ENCODE measurements at places on chromosomes 5 and 9.

DNA sequence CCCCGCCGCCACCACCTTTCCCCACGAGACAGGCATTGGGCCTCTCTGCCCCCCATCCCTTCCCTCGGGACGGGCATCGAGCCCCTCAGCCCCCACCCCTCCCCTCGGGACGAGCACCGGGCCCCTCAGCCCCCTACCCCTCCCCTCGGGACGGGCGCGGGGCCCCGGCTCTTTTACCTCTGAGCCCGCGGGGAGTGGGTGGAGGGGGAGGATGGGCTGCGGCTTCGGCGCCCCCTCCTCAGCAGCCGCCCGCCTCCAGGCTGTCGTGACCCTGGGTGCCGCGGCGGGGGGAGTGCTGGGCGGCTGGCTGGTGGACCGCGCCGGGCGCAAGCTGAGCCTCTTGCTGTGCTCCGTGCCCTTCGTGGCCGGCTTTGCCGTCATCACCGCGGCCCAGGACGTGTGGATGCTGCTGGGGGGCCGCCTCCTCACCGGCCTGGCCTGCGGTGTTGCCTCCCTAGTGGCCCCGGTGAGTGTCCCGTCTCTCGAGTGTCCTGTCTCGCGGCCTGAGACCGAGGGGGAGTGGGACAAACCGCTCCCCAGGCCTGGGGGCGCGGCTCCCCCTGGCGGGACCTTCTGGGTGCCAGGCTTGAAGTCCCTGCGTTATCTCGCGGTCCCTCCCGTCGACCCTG, 791 bp downstream of the SLC2A8 start:
- DNase-seq = no peak

DNA sequence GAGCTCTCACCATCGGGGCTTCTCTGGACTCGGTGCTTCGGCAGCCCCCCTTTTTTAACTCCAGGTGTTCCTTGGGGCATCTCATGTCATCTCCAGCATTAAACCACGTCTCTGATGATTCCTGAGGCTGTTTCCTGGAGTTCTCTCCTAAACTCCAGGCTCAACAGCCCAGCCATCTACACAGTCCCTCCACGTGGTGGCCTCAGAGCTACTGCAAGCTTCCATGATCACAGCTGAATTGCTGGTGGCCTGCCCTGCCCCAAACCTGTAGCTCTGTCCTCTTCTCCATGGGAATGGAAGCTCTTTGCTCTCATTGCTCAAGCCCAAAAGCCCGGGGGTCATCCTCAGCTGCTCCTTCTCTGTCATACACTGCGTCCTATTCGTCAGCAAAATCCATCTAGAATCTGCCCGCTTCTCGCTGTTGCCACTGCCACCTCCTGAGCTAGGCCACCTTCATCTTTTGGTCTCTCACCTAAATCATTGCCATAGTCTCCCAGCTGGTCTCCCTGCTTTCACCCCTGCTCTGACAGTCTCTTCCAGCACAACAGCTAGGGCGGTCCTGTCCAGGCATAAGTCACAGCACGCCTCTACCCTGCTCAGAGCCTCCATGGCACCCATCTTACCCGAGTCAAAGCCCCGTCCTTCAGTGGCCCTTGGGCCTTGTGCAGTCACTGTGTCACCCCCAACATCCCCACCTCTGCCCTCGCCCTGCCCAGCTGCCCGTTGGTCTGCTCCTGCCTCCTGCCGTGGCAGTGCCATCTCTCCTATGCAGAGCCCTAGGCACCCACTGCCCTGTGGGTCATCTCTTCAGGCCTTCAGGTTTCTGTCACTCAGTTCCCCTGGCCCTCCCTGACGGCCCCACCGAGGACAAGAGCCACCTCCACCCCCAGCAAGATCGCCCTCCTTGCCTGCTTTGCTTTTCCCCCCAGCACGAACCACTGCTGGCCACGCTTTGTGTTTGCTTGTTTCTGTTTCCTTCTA, 6.4 kb downstream of the B4GALT7 start:
- DNase-seq = no peak

- no peak for DNase-seq
These were observed 60.4 kb downstream of the TNC start for GRCh38 chr9:115057559-115057958.

DNA sequence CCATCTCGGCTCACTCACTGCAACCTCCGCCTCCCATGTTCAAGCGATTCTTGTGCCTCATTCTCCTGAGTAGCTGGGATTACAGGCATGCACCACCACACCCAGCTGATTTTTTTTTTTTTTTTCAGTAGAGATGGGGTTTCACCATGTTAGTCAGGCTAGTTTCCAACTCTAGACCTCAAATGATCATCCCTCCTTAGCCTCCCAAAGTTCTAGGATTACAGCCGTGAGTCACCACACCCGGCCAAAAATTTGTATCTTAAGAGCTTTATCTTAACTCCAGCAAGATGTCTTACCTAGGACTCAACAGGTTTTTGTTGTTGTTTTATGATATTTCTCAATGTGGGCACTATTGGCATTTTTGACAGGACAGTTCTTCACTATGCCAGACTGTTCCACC, 27.9 kb downstream of the LYRM7 start:
- no peak for DNase-seq

- DNase-seq = no peak
These were observed 48.4 kb downstream of the ZNF608 start for GRCh38 chr5:124697933-124698591.

DNA sequence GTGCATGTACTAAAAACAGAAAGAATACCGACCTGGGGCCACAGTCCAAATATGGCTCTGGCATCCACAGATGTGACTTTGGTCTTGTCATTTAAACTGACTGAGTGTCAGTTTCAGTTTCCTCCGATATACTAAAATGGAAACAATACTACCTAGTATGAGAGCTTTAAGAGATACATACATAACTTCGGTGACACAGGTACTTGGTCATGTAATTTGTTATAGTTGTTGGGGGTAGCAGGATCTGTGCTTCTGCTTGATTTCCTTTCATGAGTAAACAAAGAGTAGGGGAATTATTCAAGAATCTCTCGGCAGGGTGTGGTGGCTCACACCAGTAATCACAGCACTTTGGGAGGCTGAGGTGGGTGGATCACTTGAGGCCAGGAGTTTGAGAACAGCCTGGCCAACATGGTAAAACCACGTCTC, 32.1 kb downstream of the MTMR12 start:
- no peak for DNase-seq

GRCh38 chr9:3012245-3012644, 168.3 kb upstream of the PUM3 start:
- DNase-seq = no peak

DNA sequence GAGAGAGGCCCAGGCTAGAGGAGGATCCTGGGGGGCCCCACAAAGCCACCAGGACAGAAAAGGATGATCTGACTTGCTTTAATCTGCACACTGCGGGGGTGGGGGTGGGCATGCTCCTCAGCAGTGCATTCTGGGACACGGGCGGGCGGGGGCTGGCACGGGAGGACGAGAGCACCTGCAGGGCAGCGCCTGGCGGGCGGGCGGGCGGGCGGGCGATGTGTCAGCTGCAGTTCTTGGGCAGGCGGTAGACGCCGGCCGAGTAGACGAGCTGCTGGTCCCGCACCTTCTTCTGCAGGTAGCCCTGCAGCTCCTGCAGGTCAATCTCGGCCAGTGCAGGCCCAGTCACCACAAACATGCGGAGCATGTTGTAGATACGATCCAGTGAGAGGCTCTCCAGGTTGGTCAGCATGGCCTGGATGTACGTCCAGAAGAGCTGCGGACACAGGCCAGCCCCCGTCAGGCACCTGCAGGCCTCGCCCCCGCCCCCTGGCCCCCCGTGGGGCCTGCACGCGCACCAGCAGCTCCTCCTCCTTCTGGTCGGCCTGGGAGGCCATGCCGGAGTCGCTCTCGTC, 3.0 kb upstream of the TMEM210 start:
- no peak for DNase-seq

- peak; percentile 62 for DNase-seq
These were observed at the start of the genes BRD9 and TRIP13 for GRCh38 chr5:892394-893136. TSS of gene BRD9 (minus strand) at chr5:892801. CDS start at chr5:892657, 144 bp downstream. TSS of gene TRIP13 (plus strand) at chr5:892884. CDS start at chr5:892999, 115 bp downstream.

DNA sequence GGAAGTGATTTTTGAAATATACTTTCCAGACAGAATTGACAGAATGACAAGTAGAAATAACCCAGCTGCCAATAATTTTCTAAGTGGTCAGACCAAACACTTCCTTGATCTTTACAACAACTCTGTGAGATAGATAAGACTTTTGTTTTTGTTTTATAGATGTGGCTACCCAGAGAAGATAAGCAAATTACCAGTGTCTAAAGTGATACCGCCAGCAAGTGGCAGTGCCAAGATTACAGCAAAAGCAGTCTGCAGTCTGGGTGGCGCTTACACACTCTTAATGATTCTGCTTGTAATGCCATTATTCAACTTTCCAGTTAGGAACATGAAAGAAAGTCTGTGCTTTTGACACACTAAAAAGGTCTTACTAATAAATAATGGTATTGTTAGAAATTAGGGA, 92.1 kb downstream of the HCN1 start:
- no peak for DNase-seq

GRCh38 chr9:133377721-133378216, 1.6 kb downstream of the STKLD1 start:
- DNase-seq = no peak

GRCh38 chr5:74953937-74954720, 87.9 kb upstream of the FAM169A start:
- DNase-seq = no peak

DNA sequence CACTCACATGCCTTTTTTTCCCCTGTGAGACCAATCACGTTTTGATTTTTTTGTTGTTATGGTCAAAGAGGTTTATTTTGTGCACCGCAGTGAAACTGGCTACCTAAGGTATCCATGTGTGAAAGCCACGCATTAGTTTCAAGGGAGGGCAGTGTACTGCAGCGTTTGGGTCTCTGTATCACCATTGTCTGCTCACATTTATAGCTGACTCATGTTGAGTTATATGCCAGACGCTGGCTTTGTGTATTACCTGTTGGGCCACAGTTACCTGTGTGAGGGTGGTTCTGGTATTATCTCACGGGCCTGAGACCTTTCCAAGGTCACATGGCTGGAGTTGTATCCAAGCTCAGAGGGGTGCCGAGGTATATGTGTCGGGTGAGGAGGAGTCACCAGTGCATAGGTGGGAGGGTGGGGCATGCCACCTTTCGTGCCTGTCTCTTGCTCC, 75.8 kb downstream of the ARHGAP26 start:
- DNase-seq = no peak

DNA sequence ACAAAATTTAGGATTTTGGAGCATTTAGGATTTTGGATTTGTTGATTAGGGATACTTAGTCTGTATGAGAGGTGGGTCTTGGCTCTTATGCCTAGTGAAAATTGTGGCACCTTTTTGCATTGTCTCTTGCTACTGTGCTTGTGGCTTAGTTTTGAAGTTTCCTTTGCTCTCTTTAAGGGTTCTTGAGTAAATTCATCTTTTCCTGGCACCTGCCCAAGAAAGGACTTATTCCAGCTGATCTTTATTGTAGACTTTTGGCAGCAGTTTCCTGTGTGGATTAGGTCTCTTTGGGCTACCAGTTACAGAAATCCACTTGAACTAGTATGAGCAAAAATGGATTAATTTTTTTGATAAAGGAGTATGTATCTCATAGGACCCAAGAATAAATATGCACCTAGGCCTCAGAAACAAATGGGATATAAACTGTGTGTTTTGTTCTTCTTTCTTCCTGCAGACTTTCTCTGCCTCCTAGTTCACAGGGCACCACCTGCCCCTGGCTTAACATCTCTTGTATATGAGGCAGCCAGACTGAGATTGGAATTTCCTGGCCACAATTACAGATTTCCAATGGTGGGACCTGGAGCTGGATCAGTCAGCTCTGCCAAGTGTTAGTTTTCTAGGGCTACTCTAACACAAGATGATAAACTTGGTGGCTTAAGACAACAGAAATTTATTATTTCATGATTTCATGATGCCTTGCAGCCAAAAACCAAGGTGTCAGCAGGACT, 44.6 kb downstream of the FOCAD start:
- DNase-seq = no peak

DNA sequence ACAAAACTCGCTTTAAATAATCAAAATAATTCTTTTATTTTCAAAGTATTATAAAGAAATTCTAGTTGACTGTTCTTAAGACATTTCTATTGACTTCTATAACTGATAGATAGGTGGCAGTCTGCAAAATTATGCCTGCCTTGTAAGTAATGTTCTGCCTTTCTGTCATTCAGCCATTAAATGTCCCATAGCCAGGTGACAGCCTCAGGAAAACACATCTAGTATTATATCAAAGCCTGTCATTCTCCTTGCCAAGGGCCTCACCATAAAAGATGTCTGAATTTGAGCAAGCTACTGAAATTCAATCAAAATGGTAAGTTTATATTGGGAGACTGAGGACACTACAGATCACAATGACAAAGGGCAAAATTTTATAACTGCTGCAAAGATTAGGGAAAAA, 170.4 kb upstream of the COX7C start:
- DNase-seq = no peak

DNA sequence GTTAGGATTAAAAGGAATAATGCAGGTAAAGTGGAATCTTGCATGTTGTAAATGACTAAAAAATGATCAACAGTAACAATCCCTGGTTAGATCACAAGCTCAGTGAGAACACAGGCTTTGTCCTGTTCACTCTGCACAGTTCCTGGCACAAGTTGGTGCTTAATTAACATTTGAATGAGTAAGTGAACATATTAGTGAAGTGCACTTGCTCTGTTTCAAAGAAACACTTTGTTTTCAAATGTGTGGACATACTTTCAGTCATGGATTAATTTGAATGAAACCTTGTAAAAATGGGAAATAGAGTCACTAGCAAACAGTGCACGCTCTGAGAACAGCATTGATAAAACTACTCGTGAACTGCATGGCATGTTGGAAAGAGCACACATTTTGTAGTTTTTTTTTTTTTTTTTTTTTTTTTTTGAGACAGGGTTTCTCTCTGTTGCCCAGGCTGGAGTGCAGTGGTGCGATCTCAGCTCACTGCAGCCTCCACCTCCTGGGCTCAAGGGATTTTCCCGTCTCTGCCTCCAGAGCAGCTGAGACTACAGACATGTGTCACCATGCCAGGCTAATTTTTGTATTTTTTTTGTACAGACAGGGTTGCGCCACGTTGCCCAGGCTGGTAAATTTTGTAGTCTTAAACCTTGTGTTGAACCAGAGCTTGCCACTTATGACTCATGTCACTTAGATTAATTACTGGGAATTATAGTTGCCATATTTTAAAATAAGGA, 159.9 kb downstream of the LURAP1L start:
- no peak for DNase-seq

DNA sequence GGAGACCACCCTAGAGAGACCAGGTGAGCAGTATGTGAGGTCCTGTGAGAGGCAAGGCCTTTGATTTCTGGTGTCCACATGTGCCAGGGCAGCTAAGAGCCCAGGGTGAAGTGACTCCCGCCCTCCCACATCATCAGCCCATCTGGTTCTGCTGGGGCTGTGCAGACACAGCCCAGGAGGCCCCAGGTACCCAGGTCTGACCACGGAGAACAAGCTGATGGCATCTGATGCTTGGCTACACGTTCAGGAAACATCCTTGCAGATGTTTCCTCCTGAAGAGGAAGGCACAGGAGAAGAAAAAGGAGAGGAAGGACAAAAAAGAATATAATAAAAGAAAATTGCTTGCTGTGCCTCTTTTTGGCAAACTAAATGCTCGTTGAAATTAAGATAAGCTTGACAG, 225.8 kb downstream of the PAX5 start:
- no peak for DNase-seq
